Mesothelial cell of epicardium (in vitro differentiated cells): ENCODE measurements at places on chromosomes 6 and 20.

- no peak for DNase-seq
These were observed 727.8 kb downstream of the QKI start for GRCh38 chr6:164142322-164142721.

- no peak for DNase-seq
These were observed 64.0 kb downstream of the JAG1 start for GRCh38 chr20:10609770-10610169.

DNA sequence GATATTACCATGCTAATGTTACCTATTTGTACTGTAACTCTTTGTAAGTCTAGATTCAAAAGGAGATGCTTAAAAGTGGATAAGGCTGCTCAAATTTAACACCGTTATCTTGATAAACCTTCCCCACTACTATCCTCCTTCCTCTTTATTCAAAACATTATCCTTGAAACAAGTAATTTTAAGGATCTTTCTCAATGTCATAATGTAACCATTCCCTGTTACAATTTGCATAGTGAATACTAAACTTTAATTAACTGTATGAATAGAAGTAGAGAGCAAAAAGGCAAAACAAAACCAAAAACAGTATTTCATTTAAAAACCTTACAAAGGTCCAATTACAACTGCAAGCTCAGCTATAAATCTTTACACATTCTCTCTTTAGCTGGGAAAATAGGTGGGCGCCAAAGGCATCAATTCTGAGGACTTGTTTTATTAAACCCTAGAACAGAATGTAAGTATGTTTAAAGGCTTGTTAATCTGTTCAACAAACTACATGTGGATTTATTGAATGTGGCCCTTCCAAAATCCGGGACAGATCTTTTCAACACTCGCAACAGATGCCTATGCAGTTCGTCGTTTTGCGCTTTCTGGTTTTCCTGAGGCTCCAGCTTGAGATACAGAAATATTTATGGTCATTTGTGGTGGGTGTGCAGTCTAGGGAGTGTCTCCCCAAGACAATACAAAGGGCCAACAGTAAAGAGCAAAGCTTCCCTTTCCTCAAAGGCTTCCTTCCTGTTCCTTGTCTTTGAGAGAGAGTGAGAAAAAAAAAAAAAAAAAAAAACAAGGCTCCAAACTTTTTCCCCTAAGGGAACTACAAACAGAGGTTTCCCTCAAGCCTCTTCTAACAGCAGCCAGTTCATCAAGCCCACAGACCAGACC, 15.1 kb downstream of the KIF13A start:
- no peak for DNase-seq

DNA sequence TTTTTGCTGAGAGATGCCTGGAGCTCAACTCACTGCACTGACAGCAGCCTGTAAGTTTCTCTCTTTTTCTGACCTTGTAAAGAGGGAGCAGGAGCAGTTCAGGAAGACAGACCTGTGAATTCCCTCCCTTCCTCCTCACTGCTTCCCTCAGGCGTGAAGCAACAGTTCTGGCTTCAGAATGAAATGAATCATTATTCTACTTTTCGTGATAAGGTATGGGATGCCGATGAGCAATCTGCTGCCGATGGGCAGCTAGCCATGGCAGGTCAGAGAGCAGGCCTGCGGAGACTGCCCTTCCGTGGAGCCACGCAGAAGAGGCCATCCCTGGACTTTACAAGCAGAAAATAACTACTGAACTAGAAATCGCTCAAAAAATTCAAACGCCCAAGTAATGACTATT, 426.5 kb upstream of the RNF217 start:
- DNase-seq, result no peak

GRCh38 chr6:130615816-130616215, 211.4 kb upstream of the SMLR1 start:
- DNase-seq, result no peak
